ENCODE measurements at places on chromosomes 3 and 15.

DNA sequence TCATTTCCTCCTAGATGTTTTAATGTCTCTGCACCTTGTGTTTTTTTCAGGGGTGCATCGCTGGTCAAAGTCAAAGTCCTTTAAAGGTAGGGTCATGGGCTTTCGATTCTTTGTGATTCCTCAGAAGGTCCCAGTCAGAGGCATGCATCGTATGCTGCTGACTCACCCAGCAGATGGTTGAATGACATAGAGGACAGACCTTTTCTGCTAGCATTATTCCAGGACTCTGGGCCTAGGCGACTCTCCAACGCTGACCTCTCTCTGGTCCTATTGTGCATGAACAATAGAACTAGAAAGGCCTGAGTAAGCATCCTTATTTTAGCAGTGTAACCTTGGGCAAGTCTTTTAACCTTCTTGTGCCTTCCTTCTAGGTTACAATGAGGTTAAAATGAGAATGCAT lies 75.9 kb downstream of the DGKG start:
- no peak for DNase-seq

DNA sequence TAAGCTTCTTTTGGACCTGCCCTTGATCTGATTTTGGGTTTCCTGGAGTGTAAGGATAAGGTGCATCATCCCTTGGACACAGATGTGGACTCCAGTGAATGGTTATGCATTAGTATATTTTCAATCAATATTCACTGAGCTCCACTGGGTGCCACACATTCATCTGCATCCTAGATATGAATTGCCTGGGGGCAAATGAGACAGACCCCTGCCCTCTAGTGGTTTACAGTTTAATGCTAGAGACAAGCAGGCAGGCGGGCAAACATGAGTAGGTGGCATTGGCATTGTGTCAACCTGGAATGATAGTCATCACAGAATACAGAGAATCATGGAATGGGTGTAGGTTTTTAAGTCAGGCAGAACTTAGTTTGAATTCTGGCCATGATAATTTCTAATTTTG lies 252.5 kb upstream of the SOX14 start:
- DNase-seq = no peak

DNA sequence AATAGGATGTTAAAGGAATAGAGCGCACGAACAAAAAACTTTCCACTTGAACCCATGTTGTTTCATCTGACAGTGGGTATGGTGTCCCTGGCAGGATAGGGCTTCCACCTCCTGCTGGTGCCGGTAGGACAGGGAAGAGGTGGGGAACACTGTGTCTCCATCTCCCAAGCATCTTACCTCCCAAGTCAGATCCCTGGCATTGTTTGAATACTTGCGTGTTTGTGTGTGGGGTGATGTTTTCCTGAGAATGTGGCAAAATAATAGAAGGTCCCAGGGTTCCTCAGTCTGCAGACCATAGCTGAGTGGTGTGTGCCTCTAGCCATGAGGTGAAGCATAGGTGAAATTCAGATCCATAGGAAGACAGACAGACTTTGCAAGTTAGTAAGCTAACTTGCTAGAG lies 119.4 kb downstream of the IGF1R start:
- no peak for DNase-seq

GRCh38 chr3:171283848-171284222 lies 176.4 kb downstream of the TNIK start:
- no peak for DNase-seq
